ENCODE measurements at places on chromosomes 3 and 15.

DNA sequence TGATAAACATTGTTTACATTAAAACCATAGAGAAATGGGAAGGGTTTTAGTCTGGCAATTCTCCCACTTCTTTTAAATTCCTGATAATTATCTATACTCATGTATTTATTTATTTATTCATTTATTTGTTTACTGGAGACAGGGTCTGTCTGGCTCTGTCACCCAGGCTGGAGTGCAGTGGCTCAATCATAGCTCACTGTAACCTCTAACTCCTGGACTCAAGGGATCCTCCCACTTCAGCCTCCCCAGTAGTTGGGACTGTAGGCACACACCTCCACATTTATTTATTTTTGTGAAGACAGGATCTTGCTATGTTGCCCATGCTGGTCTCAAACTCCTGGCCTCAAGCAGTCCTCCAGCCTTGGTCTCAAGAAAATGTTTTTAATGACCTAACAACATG lies 2.5 kb upstream of the AEN start:
- DNase-seq: no peak

GRCh38 chr3:139189943-139190342 lies 145.3 kb upstream of the PRR23C start:
- DNase-seq: no peak

DNA sequence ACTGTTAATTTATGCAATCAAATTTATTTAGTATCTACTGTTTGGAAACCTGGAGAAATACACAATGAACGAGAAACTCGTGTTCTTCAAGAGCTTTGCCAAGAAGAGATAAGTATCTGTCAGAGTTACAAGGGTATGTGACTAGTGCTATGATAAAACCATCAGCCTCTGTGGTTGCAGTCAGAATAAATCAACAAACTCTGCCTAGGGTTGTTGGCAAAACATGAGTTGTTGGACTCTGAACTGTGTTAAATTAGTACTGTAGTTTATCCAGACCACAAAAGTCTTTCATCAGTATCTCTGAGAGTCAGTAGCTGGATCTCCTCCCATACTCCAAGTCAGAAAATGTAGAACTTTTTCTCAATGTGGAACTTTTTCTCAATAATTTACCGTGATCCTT lies 918.4 kb downstream of the NAALADL2 start:
- no peak for DNase-seq

DNA sequence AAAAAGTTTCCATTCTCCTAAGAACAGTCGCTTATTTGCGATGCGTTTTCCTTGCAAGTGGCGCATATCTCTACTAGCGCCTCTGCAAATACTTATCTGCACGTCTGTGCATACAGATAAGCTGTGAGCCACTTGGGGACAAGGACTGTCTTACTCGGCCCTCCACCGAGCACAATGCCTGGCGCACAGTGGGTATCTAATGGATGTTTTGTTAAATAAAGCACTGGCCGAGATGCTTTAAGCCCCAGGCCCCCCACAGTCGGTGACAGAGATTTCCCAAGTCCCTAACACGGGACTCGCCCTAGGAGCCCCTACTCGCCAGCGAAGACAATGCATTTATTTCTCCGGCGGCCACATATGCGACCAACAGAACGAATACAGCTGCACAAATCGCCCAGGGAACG lies 503 bp downstream of the HLTF start:
- DNase-seq: no peak

DNA sequence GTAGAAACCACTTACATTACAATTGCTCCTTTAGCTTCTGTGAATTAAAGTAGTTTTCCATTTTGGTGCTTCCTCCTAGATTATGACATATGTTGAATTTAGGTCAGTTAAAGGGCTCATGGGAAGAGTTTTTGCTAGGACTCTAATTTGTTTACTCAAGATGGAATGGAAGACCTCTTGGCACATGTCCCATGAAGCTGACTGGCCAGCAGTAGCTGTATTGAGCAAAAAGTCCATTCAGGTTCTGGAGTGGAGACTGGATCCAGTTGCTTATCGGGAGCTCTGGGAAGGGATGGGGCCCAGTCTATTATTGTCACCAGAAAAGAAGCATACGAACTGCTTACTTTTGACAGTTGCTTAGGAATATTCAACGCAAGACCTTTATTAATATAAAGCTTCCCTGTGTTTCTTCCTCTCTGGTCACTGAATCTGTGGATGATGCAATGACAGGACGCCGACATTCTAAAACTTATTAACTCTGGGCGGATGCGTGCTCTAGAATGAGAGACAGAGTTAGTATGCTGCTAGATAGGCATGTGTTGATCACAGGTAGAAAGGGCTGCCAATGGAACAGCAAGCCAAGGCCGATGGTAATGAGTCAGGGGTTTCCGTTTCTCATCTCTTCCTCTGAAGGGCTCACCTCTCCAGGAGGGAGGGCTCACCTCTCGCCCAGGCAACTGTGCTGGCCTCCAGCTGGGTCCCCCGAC lies 155.8 kb downstream of the NR1D2 start:
- no peak for DNase-seq

DNA sequence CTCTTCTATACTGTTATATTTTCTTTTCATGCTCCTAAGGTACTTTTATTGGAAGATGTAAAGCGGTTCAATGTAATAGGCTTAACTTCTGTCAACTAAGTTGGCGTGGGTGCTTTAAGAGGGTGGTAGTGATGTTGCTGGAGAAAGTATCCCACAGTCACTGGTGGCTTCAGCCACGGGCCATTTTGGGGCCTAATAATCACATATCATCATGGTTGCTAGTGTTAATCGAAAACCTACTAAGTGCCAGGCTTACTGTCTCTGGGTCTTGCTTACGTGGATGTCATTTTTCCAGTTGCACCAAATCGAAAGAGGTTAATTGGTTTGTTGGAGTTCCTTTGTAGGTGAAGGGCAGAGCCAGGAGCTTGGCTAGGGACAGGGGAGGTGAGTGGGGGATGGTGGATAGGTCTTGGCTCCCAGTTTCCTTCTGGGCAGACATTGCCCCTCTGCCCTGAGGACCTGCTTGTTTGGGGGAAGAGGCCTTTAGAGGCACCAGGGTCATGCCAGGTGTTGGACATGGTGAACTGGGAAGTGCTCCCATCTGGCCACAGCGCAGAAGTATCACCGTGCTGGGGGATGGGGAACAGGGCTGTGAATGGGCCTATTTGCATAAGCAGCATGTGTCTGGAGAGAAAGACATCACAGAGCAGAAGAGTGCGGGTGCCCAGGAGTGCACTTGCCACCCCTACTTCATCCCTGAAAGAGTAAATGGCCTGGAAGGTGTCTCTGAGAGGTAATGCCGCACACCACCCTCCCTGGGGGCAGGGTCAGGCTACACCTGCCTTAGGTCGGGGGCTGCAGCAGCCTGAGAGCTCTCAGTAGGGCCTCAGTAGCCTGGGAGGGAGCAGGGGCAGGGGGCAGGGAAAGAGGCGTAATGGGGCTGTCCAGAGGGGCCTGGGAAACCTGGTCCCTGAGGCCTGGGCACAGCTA lies 62.4 kb upstream of the POLG start:
- no peak for DNase-seq

DNA sequence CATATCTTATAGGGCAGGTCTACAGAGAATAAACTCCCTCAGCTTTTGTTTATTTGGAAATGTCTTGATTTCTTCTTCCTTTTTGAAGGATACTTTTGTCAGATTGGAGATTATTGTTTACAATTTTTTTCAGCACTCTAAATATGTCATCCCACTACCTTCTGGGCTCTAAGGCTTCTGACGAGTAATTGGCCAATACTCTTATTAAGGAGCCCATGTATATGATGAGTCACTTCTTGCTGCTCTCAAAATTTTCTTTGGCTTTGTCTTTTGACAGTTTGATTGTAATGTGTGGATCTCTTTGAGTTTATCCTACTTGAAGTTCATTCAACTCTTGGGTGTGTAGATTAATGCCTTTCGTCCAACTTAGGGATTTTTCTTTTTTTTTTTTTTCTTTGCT lies 28.9 kb upstream of the CD200R1L start:
- DNase-seq: no peak

- DNase-seq: no peak
Observed at GRCh38 chr3:24161841-24162240, 216.8 kb downstream of the NR1D2 start.

DNA sequence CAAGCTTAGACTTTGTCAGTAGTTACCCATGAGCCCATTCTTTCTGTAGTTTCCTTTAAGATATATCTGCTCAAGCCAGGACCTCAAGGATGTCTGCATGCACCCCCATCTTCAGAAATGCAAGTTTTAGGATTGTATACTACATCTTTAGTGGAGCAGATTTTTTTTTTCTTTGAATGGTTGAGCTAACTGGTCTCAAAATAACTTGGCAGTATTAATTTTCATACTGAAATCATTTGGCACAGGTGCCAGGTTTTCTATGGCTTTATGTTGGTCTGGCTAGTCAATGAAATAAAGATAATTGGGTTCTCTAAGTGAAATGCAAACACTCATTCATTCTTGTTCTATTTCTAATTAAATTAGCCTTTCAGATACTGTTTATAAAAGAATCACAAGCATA lies 108.9 kb downstream of the ATG7 start:
- DNase-seq: no peak

- no peak for DNase-seq
Observed at GRCh38 chr3:69433969-69434325, 48.1 kb upstream of the FRMD4B start.

DNA sequence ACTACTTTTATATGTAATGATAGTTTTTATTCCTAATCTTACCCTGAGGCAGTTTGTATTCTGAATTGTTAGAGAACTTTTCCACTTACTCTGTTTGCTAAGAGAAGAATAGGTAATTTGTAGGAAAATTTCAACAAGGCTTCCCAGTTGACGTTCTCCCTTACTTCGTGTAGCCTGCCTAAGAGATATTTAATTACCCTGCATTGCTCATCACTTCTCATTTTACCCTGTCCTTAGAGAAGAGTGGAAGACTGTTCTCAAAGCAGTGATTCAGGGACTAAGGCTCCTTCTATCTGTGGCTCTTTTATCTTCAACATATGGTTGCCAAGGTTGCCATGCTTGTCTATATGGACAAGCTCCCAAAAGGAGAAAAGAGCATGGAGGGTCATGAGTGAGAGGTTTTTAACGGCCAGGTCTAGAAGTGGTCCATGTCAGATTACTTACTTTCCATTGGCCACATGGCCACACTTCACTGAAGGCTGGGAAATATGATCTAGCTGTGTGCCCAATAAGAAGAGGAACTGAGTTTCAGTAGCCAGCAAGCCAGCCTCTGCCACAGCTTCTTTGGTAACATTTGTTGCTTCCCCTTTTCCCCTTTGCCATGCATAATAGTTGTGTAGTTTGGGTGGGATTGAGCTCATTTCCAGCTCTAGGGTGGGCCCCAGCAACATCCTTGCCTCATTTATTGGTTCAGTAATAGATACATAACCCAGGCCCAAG lies 22.1 kb downstream of the PDE8A start:
- DNase-seq: no peak

GRCh38 chr3:45473841-45474240 lies 85.5 kb downstream of the LARS2 start:
- no peak for DNase-seq

GRCh38 chr15:55829826-55830225 lies 86.9 kb upstream of the PRTG start:
- no peak for DNase-seq

DNA sequence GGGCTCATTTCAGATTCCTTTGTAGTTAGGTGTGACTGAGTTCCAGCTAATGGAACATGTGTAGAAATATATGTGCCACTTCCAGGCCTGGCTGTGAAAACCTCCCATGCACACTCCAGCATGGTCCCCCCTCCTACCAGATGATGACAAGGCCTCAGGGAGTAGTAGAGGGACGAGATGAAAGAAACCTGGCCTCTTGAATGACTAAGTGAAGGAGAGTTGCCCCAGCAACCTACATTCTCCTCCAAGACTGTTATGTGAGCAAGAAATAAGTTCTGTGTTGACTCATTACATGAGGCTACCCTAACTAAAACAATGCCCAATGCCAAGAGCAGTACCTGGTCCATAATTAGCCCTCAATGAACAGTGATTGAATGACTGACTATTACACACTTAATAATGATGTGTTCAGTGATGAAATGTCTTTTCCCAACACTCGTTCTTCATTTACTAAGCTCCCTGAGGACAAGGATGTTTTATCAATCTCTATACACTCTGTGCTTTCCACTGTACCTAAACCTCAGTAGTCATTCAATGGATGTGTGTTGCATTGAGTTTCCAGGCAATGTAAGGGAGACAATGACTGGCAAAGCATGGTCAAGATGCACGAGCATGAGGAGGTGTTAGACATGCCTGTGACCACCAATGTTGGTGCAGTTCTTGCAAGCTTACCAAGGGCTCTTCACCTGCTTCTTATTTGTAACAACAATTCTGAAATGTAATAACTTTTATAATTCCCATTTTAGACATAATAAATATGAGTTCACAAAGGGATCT lies 62.0 kb upstream of the BCL6 start:
- DNase-seq: no peak

GRCh38 chr3:128760881-128761280 lies 34.9 kb downstream of the RAB7A start:
- DNase-seq: no peak

GRCh38 chr15:73540161-73540560 lies 93.0 kb downstream of the NPTN start:
- no peak for DNase-seq

- DNase-seq: no peak
Observed at GRCh38 chr3:126478581-126479310, 3.1 kb upstream of the ZXDC start.

DNA sequence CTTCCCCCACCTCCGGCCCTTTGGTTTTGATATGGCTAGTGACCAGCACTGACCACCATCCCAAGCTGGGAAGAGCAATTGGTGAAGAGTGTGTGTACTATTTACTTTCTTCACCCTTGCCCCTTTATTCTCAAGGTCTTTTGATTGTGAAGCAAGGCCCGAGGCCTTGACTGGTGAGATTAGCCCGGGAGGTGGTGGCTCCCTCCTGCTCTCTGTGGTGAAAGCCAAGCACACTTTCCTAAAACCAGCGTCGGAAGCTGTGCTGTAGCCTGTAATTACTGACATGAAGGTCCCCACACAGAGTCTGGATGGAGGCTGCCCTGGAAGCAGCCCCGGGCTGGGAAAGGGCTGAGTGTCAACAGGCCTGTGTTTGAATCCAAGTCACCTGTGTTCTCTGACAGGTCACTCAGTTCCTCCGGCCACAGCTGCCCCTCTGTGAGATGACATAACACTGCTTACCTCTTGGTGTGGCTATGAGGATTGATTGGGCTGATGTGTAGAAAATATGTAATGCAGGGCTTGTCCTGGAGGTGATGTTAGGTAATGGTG lies 60.5 kb upstream of the PRR23C start:
- no peak for DNase-seq

- DNase-seq: no peak
Observed at GRCh38 chr15:71261418-71261817, 146.1 kb downstream of the THSD4 start.

DNA sequence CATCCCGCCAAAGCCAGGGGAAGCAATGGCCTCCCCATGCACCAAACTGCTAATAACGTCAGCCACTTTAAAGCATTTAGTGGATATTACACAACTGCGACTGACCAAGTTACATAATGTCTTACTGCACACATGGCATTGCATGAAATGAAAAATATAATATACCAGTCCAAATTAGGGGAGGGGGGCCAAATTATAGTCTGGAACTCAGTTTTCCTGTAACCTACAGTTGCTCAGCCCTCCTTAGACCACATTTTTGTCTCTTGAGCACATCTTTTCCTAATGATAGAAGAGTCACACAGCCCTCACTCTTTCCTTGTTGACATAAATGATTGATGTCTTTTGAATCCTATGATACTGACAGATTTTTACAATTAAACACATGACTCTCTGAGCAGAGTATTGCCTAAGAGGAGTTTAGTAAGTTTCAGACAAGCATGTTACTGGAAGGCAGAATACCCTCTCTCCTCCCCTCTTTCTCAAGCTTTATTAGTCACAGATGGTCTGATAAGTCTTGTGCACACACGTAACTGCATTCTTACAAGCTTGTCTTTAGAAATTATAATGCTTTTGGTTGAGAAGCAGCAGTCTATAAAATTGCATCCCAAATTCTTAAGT lies 1.1 kb upstream of the PLD1 start:
- DNase-seq: no peak
